ENCODE measurements at places on chromosomes 2 and 18.
A peak's percentile ranks its signal among the peaks of the same experiment; 100 is the strongest.

GRCh38 chr18:21998486-21998885 lies 170.9 kb upstream of the GATA6 start:
- no peak for DNase-seq

DNA sequence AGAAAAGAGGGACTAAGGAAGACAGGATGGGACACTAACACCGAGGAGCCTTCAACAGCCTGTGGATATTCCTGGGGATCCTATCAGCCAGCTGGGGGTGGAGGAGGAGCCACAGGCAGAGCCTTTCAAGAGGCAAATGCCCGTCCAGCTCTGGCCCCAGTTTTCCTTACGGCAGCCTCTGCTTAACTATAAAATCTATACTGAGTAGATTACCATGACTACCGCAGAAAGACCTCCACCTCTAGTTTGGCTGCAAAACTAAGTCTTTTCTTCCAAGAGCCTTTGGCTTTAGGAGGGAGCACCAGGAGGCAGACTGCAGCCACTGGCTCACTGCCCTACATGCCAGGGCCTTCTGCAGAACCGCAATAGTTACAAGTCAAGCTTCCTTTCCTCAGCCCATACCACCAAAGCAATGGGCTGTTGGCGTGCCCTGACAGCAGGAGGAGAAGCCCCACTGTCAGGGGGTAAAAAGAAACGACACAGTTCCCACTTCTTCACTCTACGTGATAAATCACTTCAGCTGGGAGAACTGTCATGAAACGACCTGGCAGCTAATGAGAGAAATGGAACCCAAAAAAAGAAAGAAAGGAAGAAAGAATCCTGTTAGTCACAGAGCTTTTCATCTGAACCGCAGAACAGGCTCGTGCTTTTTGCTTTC lies 25.1 kb upstream of the CREB1 start:
- DNase-seq: peak; percentile 31

- peak; percentile 40 for DNase-seq
These were observed 5.6 kb downstream of the DSC1 start for GRCh38 chr18:31156821-31157763.

DNA sequence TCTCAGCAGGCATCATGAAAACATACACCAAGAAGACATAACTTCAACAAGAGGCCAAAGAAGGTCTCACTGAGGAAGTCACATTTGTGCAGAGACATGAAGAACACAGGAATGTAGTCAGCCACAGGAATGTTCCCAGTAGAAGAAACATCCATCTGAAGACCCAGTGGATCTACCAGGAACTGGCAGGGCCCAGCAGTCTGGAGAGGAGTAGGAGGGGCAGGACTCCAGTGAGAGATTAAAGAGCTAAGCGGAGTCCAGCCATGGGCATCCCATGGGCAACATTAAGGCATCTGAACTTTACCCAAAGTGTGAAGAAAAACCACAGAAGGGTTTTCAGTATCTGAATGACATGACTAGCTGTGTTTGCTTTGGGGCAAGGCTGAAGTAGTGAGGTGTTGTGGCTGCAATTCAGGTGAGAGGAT lies 103.1 kb downstream of the UPP2 start:
- no peak for DNase-seq

DNA sequence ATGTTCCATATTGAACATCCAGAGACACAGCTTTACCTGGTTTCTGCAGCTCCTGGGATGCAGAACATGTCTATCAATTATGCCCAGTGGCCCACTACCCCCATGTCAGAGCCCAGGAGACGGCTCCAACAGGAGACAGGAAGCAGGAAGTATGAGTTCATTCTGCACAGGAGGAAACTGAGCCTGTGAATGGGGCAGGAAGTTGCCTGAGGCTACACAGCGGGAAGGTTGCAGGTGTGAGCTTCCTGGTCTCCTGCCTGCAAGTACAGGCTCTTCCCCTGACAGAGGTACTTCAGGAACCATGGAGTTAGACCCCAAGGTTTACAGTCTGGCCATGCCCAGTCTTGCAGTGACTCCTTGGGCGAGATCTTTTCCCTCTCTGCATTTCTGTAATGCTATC lies 2.8 kb upstream of the BOK start:
- DNase-seq: no peak

DNA sequence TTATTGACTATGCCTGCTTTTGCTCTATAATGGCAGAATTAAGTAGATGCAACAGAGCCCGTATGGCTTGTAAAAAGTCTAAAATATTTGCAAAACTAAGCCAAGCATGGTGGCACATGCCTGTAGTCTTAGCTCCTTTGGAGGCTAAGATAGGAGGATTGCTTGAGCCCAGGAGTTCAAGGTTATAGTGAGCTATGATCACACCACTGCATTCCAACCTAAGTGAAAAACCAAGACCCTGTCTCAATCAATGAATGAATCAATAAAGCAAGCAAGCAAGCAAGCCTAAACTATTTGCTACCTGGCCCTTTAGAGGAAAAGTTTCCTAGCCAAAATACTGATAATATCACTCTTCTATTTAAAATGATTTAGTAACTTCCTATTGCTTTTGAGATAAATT lies 260.0 kb downstream of the OTX1 start:
- DNase-seq: no peak

GRCh38 chr18:55116863-55117262 lies 157.6 kb upstream of the CCDC68 start:
- no peak for DNase-seq

GRCh38 chr2:53417385-53417784 lies 350.2 kb upstream of the CHAC2 start:
- no peak for DNase-seq

GRCh38 chr2:190407662-190408537 lies at the start of gene MFSD6:
Gene MFSD6 (plus strand): TSS chr2:190408355. CDS start chr2:190436030, 27,675 bp downstream.
- no peak for DNase-seq

DNA sequence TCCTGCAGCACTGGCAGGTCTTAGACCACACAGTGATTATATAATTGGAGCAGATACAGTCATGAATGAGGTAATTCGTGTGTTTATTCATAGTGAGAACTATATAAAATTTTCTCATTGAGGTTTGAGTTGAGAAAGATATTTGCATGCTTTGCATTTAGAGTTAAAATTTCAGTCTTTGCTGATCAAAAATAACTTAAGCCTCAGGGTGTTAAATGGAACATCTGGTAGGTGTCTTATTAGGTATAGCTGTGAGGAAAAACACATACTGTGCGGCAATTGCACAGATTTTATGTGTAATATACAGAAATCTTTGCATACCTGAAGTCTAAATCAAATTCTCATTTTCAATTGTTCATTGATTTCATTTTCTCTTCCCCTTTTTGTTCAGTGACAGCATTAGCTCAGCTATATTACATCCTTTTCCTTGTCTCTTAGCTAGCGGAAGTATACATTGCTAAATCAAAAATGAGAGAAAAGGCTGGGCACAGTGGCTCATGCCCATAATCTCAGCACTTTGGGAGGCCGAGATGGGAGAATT lies 21.2 kb downstream of the GORASP2 start:
- no peak for DNase-seq

- no peak for DNase-seq
These were observed 72.5 kb downstream of the GPR39 start for GRCh38 chr2:132489150-132489549.

- no peak for DNase-seq
These were observed 194.6 kb upstream of the SMAD2 start for GRCh38 chr18:48124857-48125626.

- DNase-seq: no peak
These were observed 24.1 kb upstream of the VWC2L start for GRCh38 chr2:214386720-214387119.

- no peak for DNase-seq
These were observed 869 bp downstream of the USP40 start for GRCh38 chr2:233565685-233566140.

DNA sequence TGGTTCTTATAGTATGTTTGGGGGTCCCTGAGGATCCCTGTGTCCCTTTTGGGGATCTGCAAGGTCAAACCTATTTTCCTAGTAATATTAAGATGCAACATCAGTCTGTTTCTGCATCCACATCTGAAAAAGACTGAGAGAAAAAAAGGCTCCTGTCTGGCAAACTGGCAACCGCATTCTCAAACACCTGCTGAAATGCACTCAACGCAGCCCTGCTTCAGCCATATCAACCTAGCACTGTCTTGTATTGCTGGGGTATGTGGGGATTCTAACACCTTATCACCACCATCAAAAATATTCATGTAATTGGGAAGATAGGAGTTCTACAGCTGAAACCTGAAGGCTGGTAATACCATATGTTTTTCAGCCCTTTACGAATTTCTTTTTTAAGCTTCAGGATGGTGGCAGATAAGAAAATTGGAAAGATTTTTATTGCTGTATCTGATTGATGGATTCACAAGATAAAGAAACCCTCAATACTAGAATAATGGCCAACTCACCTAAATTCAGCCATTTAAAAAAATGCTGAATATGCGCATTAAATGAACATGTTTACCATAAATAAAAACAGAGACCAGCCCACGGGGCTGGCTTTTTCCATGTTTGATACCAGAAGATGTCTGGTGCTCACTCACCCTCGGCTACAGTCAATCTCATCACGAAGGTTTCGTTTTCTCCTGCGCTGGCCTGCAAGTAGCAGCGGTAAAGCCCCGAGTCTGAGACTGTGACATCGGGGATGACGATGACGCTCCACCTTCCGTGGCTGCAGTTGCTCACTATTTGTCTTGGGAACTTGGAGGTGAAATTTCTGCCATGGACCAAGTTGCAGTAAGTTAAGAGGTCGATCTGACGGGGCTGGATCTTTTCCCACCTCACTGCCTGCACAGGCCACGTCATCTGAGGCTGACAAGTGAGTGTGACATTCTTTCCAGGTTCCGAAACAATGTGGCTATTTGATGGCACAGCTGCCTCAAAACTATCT lies 52.3 kb downstream of the CD226 start:
- DNase-seq: no peak

DNA sequence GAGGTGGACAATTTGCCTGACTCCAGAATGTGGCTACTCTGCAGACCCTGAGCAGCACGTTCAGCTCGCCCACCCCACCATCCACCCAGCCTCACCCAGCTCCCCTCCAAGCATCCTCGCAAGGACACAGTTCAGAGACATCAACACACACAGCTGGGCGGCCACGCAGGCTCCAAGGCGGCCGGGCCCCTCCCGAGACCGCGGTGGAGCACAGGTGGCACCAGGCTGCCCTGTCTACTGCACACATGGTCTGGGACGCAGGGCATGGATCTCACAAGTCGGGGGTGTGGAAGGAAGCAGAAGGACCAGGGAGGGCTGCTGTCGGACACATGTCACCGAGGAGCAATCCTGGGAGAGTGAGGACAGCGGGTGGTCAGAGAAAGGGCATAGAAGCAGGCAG lies 36.2 kb downstream of the AQP12A start:
- DNase-seq: no peak

GRCh38 chr2:36545871-36546416 lies 52.0 kb downstream of the FEZ2 start:
- DNase-seq: no peak

GRCh38 chr2:228768818-228769217 lies 502.3 kb downstream of the PID1 start:
- peak; percentile 72 for DNase-seq

GRCh38 chr2:116874021-116874420 lies 940.5 kb upstream of the DDX18 start:
- no peak for DNase-seq

DNA sequence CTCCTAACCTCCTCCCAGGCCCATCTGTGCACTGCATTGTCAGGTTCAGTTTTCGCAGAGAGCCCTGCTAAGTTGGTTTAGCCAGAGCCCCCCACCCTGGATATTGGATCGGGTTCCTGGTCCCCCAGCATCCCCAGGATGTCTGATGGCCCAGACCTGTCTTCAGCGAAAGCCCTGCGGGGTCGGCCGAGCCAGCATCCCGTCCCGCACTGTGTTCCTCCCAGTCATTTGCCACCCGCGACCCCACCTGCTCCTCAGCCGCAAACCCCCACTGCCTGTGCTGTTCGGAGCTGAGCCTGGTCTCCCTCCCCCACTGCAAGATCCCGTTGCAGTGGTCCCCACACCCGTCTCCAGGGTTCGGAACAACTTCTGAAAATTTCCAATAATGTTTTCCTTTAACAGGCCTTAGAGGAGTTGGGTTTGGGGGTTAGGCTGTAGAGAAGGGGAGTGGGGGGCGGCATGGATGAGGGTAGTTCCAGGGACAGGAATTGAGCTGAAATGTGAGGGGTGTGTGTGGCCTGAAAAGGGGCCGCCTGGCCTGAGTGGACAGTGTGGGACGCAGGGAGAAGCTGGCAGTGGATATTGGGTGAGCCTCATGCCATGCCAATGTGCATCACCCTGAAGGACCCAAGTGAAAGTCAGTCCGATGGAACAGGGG lies 1.6 kb upstream of the COPS9 start:
- DNase-seq: no peak

- DNase-seq: peak; percentile 90
These were observed 36.5 kb downstream of the GALM start for GRCh38 chr2:38702413-38702812.

DNA sequence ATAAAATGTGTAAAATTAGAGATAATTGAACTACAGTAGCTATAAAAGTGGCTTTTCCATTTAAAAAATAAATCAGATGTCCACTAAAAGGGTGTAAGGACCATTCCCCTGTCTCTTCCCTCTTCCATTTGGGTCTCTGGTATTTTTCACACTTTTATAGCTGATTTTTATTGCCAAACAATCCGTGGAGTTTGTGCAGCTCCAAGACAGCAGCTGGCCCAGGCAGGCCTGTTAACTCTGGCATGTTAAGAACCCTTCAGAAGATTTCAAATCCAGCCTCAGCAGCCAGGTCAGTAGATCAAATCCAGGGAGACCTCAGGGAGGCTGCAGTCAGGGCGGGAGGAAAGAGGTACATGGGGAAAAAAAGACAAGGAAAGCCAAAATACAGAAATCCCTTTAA lies 827.1 kb upstream of the FANCL start:
- no peak for DNase-seq

DNA sequence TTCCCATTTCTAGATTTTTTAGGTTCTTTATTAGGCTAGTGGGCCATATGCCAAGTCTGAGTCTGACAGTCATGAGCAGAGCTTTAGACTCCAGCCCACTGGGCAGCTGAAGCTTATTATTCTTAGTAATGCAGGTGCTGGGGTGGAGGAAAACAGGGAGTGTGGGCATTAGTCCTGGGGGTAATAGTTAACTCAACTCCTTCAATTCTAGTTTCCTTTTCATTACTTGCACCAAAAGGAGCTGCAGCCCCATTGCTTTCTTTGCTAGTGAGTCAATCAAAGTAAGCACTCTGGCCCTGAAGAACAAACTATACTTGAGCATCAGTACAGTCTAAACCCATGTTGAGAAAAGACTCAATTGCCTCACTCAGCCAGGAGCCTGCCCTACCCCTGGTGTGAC lies 35.5 kb downstream of the ICOS start:
- no peak for DNase-seq

- no peak for DNase-seq
These were observed 91.5 kb upstream of the TWSG1 start for GRCh38 chr18:9243029-9243428.

DNA sequence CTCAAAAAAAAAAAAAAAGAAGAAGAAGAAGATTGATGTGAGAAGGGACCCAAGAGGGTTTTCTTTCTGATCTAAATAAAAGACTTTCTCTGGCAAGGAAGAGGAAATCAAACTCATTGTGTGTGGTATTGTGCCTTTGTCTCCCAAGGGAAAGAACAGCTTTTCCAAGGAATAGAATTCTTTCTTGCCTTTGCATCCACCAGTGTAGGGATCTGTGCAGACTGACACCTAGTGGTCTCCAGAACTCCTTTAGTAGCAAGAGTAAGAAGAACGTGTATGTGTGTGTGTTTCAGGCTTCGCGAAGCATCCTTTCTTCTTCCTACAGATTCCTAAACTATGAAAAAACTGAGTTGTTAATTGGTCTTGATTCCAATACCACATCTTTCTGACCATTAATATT lies 33.5 kb upstream of the CRIM1 start:
- peak; percentile 29 for DNase-seq

GRCh38 chr2:171141320-171141719 lies 19.4 kb downstream of the TLK1 start:
- DNase-seq: no peak

- no peak for DNase-seq
These were observed 55.6 kb upstream of the MAP4K3 start for GRCh38 chr2:39492716-39493115.
